ENCODE measurements at places on chromosomes 4 and X.

GRCh38 chrX:115284877-115285276 lies 4.6 kb upstream of the LUZP4 start:
- no peak for DNase-seq

GRCh38 chr4:84875636-84876371 lies 90.7 kb downstream of the WDFY3 start:
- no peak for DNase-seq

GRCh38 chr4:70577220-70577927 lies 14.7 kb upstream of the AMBN start:
- no peak for DNase-seq

- DNase-seq = no peak
Observed at GRCh38 chrX:135513130-135513515, 7.3 kb upstream of the INTS6L start.

- no peak for DNase-seq
Observed at GRCh38 chr4:104930298-104930697, 216.4 kb upstream of the TET2 start.

Data from CD4-positive, alpha-beta T cell treated with Interleukin-10 for 1 hour (primary cell).